Suprapubic skin (tissue), 4 donors: ENCODE measurements at places on chromosomes 12 and 14.
A peak's percentile ranks its signal among the peaks of the same experiment; 100 is the strongest.

DNA sequence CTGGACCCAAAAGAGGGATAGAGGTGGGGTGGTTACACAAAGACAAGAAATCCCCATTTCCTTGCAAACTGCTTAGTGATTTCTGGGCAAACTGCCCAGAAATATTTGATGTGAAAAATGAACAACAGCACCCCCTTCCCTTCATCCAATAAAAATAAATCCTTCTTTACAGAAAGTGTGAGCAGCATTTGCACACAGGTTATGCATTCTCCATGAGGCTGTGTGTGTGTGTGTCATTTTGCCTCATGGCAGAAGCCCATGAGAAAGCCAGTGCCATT lies 17.2 kb upstream of the NRXN3 start:
- H3K27me3 ChIP-seq, result no peaks in the 10 kb centered on the region
- no peak overlapping the region for H3K4me3 ChIP-seq
- no peak for DNase-seq
- no peaks in the 10 kb centered on the region for H3K36me3 ChIP-seq

GRCh38 chr12:91732086-91732485 lies 413.6 kb downstream of the BTG1 start:
- DNase-seq, result no peak
- H3K4me1 ChIP-seq, result no peaks in the 10 kb centered on the region
- no peaks in the 10 kb centered on the region for H3K36me3 ChIP-seq
- H3K27me3 ChIP-seq, result no peaks in the 10 kb centered on the region
- H3K4me3 ChIP-seq, result no peak overlapping the region

DNA sequence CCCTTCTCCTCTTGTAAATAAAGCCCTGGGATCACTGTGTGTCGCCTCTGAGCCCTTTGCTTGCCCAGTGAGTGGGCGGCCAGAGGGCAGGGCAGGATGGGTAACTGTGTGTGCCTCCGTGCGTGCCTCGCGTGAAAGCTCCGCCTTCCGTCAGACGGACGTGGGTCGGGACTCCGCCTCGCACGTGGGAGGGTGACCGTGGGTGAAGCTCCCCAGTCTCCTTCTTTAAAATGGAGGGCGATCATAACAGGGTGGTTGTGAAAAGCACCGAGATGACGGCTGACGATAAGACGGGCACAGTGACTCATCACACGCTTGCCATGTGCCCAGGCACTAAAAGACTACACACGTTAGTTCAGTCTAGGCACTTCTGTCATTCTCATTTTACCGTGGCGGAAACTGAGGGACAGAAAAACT lies 9.2 kb downstream of the PHB2 start:
- DNase-seq, result peak; percentile 87
- H3K36me3 ChIP-seq, result peaks cover 11% of the 10 kb centered on the region
- no peaks in the 10 kb centered on the region for H3K27me3 ChIP-seq
- H3K4me1 ChIP-seq, result peaks cover 79% of the 10 kb centered on the region

- no peak for DNase-seq
Observed at GRCh38 chr14:94461526-94462218, 9.1 kb upstream of the SERPINA11 start.

DNA sequence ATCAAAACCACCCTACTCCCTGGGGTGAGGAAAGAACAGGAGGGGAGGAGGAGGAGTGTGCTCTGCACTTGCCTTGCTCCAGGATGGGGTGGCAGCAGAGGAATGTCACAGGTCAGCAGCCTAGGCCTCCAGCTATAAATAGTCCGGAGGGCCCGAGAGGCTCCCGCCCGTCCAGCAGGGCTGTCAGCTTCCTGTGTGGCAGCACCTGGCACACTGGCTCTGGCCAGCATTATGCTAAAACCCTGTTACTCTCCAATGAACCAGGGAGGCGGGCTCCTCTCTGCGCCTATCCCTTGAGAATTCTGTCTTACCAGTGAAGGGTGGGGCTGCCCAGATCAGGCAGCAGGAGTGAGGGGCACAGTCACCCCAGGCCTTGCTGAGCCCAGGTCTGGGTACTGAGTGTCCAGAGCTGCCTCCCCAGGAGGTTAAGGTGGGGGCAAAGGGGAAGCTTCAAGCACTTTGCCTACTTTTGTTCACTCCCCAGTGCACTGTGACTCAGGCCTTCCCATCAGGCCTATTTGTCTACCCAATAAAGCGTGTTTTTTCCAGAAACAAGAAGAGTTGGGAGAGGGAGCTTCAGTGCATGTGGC lies 1.2 kb upstream of the COX14 start:
- no peaks in the 10 kb centered on the region for H3K36me3 ChIP-seq
- H3K27ac ChIP-seq, result peak overlapping the region; percentile 80
- no peak for DNase-seq
- no peaks in the 10 kb centered on the region for H3K27me3 ChIP-seq
- peaks cover 47% of the 10 kb centered on the region for H3K4me1 ChIP-seq

- no peaks in the 10 kb centered on the region for H3K27me3 ChIP-seq
- H3K4me1 ChIP-seq, result peaks cover 17% of the 10 kb centered on the region
- no peak overlapping the region for H3K4me3 ChIP-seq
- H3K36me3 ChIP-seq, result no peaks in the 10 kb centered on the region
- H3K27ac ChIP-seq, result peak overlapping the region; percentile 68
Observed at GRCh38 chr14:92549859-92550230, 36.3 kb downstream of the RIN3 start.

DNA sequence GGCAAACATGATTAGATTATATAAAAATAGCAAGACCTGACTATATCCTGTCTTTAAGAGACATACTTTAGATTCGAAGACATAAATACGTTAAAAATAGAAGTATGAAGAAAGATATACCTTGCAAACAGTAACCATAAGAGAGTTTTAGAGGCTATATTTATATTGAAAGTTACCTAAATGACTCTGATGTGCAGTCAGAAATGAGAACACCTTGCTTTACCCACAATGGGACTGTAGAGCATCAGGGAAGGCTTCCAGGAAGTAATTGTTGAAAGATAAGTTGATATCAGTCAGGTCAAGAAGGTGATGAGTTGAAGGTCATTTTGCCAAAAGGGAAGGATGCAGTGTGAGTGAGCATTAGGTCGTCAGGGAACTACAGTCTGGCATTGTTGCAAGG lies 110.2 kb downstream of the NEDD1 start:
- H3K4me1 ChIP-seq, result no peaks in the 10 kb centered on the region
- H3K4me3 ChIP-seq, result no peak overlapping the region
- H3K36me3 ChIP-seq, result no peaks in the 10 kb centered on the region
- H3K27ac ChIP-seq, result no peak overlapping the region

- H3K4me3 ChIP-seq, result no peak overlapping the region
- H3K27ac ChIP-seq, result no peak overlapping the region
- H3K27me3 ChIP-seq, result no peaks in the 10 kb centered on the region
- H3K4me1 ChIP-seq, result no peaks in the 10 kb centered on the region
- DNase-seq, result no peak
Observed at GRCh38 chr12:51359851-51360250, 13.4 kb upstream of the CELA1 start.

GRCh38 chr14:34857689-34858449 lies 17.3 kb downstream of the BAZ1A start:
- DNase-seq, result no peak
- no peaks in the 10 kb centered on the region for H3K27me3 ChIP-seq
- peaks cover 33% of the 10 kb centered on the region for H3K36me3 ChIP-seq
- no peak overlapping the region for H3K4me3 ChIP-seq
- H3K4me1 ChIP-seq, result peaks cover 4% of the 10 kb centered on the region
- no peak overlapping the region for H3K27ac ChIP-seq

DNA sequence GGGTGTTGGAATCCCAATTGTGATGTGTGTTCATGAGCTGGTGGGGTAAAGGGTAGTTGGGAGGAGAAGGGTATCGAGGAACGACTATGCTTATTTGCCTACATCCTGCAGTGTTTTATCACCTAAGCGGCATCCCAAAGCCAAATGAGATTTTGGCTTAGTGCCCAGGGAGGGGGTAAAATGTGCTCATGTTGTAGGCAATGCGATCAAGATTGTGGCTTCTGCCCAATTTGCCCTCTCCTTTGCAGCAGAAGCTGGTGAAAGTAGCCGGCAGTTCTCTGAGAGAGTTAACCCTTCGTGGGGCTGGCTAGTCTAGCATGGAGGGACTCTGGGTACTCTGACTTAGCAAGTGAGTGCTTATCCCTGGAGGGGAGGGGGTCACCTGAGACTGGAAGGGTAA lies 753 bp downstream of the RPH3A start:
- no peak overlapping the region for H3K4me3 ChIP-seq
- H3K4me1 ChIP-seq, result no peaks in the 10 kb centered on the region
- H3K27ac ChIP-seq, result no peak overlapping the region
- H3K27me3 ChIP-seq, result peaks cover 36% of the 10 kb centered on the region
- no peak for DNase-seq
- no peaks in the 10 kb centered on the region for H3K36me3 ChIP-seq

- H3K27me3 ChIP-seq, result no peaks in the 10 kb centered on the region
- H3K27ac ChIP-seq, result no peak overlapping the region
- DNase-seq, result no peak
- H3K4me3 ChIP-seq, result no peak overlapping the region
- H3K4me1 ChIP-seq, result peaks cover 14% of the 10 kb centered on the region
Observed at GRCh38 chr12:2335513-2335912, 282.7 kb downstream of the CACNA1C start.

GRCh38 chr12:2384533-2385351 lies 332.0 kb downstream of the CACNA1C start:
- no peaks in the 10 kb centered on the region for H3K27me3 ChIP-seq
- no peak overlapping the region for H3K27ac ChIP-seq
- H3K36me3 ChIP-seq, result no peaks in the 10 kb centered on the region
- DNase-seq, result no peak

DNA sequence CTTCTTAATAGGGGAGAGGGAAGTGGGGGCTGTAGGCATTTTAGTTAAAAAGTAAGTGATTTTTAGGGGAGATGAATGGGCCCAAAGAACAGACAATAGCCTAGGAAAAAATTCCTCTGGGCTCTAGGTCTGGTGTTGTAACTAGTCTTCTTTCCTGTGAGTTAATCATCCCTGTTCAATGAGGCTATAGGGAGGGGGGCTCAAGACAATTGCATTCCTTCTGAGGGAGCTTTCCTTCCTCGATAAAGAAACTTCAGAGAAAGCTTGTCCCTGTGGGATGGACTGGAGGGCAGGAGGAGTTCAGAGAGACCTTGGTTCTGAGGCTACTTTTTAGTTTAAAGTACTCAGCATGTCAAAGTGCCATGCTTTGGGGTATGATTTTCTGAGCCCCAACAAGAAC lies 127.2 kb downstream of the BBS10 start:
- no peak overlapping the region for H3K27ac ChIP-seq
- no peak overlapping the region for H3K4me3 ChIP-seq
- H3K36me3 ChIP-seq, result no peaks in the 10 kb centered on the region

DNA sequence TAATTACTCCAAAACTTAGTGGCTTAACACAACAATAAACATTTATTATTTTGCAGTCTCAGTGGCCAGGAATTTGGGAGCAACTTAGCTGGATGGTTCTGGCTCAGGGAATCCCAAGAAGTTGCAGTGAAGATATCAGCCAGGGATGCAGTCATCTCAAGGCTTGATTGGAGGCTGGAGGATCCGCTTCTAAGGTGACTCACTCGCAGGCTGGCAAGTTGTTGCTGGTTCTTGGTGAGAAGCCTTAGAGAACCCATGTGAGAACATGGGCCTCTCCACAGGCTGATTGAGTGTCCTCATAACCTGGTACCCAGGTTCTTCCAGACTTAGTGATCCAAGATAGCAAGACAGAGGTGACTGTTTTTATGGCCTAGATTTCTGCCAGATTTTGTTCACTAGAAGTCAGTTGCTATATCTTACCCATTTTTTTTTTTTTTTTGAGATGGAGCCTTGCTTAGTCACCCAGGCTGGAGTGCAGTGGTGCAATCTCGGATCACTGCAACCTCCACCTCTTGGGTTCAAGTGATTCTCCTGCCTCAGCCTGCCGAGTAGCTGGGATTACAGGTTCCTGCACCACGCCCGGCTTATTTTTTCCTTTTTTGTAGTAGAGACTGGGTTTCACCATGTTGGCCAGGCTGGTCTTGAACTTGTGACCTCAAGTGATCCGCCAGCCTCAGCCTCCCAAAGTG lies 32.5 kb downstream of the BRMS1L start:
- no peak overlapping the region for H3K4me3 ChIP-seq
- H3K4me1 ChIP-seq, result no peaks in the 10 kb centered on the region
- H3K27me3 ChIP-seq, result no peaks in the 10 kb centered on the region
- H3K27ac ChIP-seq, result no peak overlapping the region
- peaks cover 24% of the 10 kb centered on the region for H3K36me3 ChIP-seq

DNA sequence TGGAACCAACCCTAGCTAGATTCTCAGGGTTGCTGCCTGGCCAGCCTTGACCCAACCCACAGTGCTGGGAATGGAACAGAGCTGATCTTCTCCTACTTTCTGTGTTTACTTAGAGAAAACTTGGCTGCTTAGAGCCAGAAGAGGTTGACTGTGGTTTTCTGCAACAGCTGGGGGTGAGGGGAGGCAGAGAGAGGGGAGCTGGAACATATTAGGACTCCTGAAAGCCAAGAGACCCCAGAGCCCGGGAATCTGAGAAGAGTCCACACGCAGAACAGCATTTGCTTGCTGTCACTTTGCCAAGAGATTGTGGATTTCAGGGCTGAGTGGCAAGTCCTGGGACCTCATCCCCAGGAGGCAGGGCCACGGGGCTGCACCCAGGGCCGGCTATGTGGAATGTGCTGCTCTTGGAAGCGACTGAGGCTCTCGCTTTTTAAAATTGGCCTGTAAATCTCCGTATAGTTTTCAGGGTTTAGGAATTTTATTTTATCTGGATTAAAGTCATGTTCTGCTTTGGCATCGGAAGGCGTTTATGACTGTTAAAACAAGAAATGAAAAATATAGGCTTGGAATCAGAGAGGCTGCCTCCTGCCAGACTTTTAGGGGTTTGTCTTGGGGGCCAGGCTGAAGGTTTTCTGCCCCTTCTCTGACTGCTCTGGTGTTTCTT lies 22.3 kb upstream of the MED13L start:
- H3K36me3 ChIP-seq, result no peaks in the 10 kb centered on the region
- no peaks in the 10 kb centered on the region for H3K27me3 ChIP-seq
- no peak for DNase-seq
- peaks cover 25% of the 10 kb centered on the region for H3K4me1 ChIP-seq
- H3K4me3 ChIP-seq, result no peak overlapping the region
- no peak overlapping the region for H3K27ac ChIP-seq

DNA sequence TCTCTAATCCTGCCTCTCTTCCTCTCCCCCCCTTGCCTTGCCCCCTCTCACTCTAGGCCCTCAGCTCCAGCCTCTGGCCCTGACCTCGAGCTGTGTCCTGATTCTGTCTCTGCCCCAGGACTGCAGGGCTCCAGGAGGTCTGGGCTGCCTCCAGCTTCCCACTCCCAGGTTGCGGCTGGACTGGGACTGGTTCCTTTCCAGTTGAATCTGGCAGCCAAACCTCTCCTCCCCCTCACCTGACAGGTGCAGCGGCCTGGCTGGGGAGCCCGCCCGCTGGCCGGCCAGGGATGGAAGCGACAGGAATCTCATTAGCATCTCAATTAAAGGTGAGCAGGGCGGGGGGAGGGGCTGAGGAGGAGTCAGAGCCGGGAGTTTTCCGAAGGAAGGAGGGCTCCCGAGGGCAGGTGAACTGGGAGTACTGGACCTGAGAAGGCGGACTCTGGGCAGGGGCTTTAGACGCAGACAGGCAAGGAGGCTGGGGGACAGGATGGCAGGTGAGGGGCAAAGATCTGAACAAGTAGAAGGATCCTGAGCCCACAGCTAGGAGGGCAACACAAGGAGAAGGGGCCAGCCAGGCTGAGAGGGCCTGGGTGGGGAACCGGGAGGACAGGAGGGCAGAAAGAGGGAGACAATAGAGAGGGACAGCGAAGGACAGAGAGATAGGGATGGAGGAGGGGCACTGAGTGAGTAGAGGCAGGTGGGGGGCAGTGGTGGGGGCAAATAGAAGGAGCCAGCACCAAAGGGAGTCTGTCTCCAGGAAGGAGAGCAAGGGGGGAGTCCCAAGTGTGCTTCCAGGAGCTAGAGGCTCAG lies at the start of gene SCNN1A:
TSS of gene SCNN1A (minus strand) at position 295 of the 810 bp plus-strand sequence. CDS start 780 bp downstream, outside the sequence.
- peak within 1 kb of the TSS; percentile 25 for H3K4me3 ChIP-seq
- H3K4me1 ChIP-seq, result peaks cover 88% of the 10 kb centered on the region
- peak within 1 kb of the TSS; percentile 82 for H3K27ac ChIP-seq
- H3K27me3 ChIP-seq, result no peaks in the 10 kb centered on the region
- peak; percentile 77 for DNase-seq
